ENCODE measurements at places on chromosomes 2 and 18.

DNA sequence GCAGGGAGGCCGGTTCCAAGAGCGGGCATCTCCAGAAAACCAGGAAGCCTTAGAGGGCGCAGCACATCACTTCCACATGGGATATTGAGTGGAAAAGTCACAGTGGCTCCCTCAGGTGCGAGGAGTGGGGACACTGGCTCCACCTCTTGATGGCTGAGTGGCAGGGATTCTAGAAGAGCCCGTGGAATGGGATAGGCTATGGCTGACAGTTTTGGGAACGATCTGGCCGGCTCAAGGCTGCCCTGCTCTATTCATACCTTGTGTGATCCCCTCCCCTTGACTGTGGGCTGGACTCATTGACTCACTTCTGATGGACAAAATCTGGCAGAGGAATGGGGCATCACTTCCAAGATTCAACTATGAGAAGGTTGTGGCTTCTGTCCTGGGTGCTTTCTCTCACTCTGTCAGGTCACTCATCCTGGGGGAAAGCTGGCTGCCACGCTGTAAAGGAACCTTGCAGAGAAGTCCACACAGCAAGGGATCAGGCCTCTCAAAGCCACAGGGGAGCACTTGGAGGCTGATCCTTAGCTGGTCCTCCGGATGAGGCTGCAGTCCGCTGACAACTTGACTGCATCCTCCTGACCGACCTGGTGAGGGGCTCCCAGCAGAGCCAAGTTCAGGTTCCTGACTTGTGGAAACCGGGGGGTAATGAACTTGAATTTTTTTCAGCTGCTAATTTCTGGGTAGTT is 46.7 kb upstream of the HS6ST1 start:
- peak; percentile 25 for DNase-seq

DNA sequence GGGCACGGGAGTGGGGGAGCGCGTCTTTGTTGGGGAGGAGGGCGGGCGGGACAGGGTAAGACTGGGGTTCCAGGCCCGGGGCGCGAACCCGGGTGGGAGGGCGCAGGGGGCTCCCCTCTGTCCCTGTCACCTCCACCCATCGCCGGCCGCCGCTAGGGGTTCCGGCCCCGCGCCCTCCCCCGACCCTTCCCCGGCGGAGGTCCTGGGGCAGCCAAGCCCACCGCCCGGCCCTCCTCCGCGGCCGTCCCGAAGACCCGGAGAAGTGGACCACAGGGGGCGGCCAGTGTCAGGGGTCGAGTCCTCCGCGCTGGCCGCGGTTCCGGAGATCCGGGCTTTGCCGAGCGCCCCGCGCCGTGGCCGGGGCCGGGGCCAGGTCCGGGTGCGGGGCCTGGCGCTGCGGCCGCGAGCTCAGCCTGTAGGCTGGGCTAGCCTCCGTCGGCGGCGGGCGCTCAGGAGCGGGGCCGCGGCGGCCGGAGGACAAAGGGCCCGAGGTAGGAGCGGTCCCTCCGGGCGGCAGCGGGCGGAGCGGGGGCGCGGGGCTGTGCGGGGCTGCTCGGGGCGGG is 16.6 kb upstream of the E2F6 start:
- DNase-seq, result no peak

- no peak for DNase-seq
These were observed 52.2 kb downstream of the C2orf74 start for GRCh38 chr2:61214171-61214570.

GRCh38 chr2:37555457-37555856 is 116.0 kb downstream of the CDC42EP3 start:
- no peak for DNase-seq

GRCh38 chr2:217802876-217803652 is 199.7 kb downstream of the TNS1 start:
- DNase-seq, result peak; percentile 53

DNA sequence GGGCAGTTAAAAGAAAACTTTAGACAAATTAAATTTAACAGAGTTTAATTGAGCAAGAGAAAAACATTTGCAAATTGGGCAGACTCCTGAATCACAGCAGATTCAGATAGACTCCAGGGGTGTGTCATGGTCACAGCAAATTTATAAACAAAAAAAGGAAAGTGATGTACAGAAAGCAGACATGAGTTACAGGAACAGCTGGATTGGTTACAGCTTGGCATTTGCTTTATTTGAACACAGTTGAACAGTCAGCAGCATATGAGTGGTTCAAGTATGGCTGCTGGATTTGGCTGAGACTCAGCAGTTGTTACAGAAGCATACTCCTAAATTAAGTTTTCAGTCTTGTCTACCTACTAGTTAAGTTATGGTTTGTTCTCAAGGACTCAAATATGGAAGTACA is 82.3 kb upstream of the NYAP2 start:
- DNase-seq, result no peak

Measured in sciatic nerve (tissue), 2 donors.